ENCODE measurements at places on chromosomes 2 and 18.

- DNase-seq: no peak
These were observed 5.6 kb downstream of the TMEM163 start for GRCh38 chr2:134713176-134713575.

DNA sequence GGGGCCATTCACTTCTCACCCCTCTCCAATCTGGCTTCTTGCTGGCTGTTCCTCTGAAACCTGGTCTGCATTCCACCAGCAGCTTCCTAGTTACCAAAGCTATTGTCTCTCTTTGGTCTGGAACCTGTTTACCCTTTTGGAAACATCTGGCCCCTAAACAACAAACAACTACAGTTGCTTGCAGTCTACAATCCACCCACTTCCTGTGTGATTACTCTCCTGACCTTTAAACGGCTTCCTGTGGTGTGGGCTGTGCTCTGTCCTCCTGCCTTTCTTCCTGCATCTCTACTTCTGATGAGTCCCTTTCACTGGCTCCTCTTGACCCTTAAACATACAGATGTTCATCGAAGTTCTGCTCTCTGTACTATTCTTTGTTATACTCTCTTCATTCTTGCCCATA lies 303.8 kb downstream of the TDRD15 start:
- DNase-seq: no peak

DNA sequence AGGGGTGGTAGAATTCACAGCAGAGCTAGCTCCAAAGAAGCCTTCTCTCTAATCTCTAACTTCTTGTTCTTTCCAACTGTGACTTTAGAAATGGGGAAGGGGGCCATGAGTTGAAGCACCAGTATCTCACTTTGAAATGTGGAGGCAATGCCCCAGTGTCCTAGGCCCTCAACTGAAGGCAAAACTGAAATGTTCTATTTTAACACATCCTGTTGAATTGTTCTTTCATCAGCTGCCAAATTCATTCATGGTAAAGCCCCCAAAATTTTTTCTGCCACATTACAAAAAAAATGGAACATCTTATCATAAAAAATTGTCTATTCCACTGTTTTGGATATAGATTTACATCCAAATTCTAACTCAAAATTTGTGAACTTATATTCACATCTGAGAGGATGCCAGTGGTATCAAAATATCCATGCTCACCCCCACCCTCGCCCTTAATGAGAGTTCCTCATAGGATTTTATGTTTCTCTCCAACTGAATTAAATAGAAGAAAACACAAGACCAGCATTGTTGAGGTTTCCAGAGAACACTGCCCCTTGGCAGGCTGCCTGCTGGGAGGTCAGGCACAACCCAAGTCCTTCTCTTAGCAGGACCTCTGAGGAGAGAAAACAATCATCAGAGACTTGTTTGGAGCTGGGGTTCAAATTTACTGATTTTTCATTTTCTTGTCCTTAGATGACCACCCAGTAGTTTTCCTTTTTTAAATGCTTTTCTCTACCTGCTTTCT lies 147.4 kb upstream of the PGAP1 start:
- DNase-seq: no peak

DNA sequence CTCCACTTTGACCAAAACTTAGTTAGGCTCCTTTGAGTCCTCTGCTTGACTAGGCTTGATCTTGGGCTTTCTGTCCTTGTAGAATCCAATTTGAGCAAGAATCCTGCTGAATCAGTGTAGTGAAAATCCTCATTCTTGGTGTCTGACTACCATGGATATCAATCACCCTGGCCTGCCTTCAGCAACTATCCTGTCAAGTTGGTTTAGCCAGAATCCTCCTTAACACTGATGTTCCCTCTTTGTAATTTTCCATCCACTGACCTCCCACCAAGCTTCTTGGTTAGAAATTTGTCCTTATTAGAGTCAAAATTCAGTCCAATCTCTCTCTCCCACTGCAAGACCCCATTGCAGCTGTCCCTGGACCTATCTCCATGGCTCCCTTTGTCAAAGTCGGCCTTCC lies 494 bp upstream of the RBM45 start:
- no peak for DNase-seq

DNA sequence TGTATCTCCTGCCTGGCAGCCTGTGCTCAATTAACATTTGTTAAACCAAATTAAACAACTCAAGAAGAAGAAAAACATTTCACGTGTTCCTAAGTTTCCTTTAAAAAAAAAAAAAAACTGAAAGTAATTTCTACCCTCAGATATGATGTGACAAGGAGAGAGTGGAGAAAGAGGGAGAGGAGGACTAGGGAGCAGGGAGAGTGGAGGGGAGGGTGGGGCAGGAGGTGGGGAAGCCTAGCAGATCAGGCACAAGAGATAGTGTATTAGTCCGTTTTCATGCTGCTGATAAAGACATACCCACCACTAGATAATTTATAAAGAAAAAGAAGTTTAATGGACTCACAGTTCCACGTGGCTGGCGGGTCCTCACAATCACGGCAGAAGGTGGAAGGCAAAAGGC lies 46.4 kb downstream of the CYP1B1 start:
- DNase-seq: no peak

DNA sequence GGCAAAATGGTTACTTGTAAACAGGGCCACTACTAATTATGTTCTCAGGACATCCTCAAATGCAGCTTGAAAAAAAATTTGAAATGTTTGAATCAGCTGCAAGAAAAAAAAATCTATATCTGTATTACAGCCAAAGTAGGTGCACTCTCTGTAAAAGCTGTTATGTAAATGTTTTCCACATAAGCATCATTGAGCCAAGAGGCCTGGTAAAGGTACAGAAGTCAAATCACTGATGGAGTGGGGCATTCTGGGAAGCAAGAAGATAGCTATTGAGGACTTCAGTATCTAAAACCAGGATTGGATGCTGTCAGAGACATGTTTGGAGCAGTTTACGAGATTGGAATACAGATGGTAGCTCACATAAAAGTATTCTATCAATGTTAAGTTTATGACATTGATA lies 80.3 kb downstream of the MAPRE2 start:
- DNase-seq: no peak

GRCh38 chr2:232900811-232901735 lies 31.0 kb downstream of the SNORC start:
- DNase-seq: no peak

DNA sequence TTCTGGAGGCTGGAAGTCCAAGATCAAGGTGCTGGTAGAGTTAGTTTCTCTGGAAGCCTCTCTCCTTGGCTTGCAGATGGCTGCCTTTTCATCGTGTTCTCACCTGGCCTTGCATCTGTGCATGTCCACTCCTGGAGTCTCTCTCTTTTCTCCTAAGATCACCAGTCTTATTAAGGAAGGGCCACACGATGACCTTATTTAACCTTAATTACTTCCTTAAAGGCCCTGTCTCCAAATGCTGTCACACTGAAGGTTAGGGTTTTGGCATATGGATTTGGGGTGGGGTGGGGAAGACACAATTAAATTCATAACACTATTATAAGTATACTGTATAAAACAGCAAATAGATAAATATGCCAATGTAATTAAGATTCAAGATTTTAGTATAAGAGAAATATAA lies 402.4 kb upstream of the HS6ST1 start:
- DNase-seq: no peak

GRCh38 chr2:85852937-85853498 lies 35.8 kb downstream of the ST3GAL5 start:
- no peak for DNase-seq

- no peak for DNase-seq
These were observed 552.9 kb downstream of the TDRD15 start for GRCh38 chr2:21676676-21677075.

- no peak for DNase-seq
These were observed 322.9 kb upstream of the RAB12 start for GRCh38 chr18:8286303-8286702.

DNA sequence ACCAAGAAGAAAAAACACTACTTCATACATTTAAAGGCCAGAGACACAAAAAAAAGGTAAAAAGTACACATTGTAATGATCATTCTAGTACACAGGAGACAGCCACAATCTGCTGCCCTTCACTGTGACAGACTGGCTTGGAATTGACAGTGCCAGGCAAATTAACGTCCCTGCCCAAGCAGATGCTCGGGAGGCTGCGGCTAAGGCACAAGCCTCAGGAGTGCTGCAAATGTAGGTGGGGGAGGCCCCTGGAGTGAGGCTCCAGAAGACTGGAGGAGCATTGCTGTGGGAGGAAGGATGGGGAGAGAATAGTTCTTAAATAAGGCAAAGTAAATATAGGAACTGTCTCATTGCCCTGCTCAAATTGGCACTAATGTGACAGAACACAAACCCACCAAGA lies 18.6 kb downstream of the ERCC3 start:
- no peak for DNase-seq

DNA sequence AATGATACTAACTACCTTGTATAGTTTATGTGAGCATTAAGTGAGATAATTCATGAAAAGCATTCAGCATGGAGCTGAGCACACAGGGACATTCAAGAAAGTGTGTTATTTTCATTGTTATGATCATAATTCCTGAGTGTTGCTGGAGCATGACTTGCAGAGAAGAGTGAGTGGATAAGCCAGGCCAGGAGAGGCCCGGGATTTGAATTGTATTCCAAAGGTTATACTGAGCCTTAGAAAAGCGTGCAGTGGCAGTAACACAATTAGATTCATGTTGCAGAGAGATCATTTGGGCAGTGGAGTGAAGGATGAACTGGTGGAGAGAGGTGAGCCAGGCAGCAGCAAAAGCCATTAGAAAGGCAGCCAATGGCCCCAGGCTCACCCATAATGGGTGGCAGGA lies 142.9 kb upstream of the SH3BP4 start:
- DNase-seq: no peak
